ENCODE measurements at places on chromosomes 16 and 17. TPM values are rescaled to one million over a fixed set of nuclear protein-coding genes. Genes with fewer than 3 reads are reported as not detected.

The MTMR4 gene
- 39.6 TPM for total RNA-seq

The IGF2BP1 gene
- total RNA-seq: 6.4 TPM

The PIK3R5 gene
- under 0.01 TPM for total RNA-seq

The KRT17 gene
- 6.1 TPM for total RNA-seq

The TSPOAP1 gene
- total RNA-seq: 0.86 TPM

The IL34 gene
- 1.7 TPM for total RNA-seq

The KRTAP3-1 gene
- not detected for total RNA-seq

The HEATR9 gene
- total RNA-seq: not detected

The GGNBP2 gene
- total RNA-seq: 63.5 TPM

The ABCC12 gene
- not detected for total RNA-seq

The PRSS21 gene
- total RNA-seq: 0.32 TPM

The SLC13A2 gene
- not detected for total RNA-seq

The TRPV3 gene
- total RNA-seq: 0.43 TPM

The C17orf113 gene
- 0.32 TPM for total RNA-seq

The KRT12 gene
- not detected for total RNA-seq

The PEMT gene
- 28.9 TPM for total RNA-seq

The ADAP2 gene
- total RNA-seq: 3.0 TPM

The TEX14 gene
- under 0.01 TPM for total RNA-seq

The KRT39 gene
- not detected for total RNA-seq

The HSD17B1 gene
- 3.5 TPM for total RNA-seq

The TP53TG3B gene
- 0.32 TPM for total RNA-seq

The NPIPA2 gene
- 0.43 TPM for total RNA-seq

The ZNF287 gene
- total RNA-seq: 5.2 TPM

The GP1BA gene
- not detected for total RNA-seq

Measured in fibroblast of villous mesenchyme (primary cell).